ENCODE measurements at places on chromosomes 3 and 15. TPM values are rescaled to one million over a fixed set of nuclear protein-coding genes. Genes with fewer than 3 reads are reported as not detected.
A peak's percentile ranks its signal among the peaks of the same experiment; 100 is the strongest.

The SNX22 gene
- total RNA-seq, result 28.3 TPM

The TMEM212 gene
- not detected for total RNA-seq

The BUB1B gene
- total RNA-seq, result 1.8 TPM

The WDR82 gene
- 61.9 TPM for total RNA-seq

The FRMD4B gene
- 60.7 TPM for total RNA-seq

The TRPM1 gene
- not detected for total RNA-seq

The AAGAB gene
- total RNA-seq, result 26.6 TPM

The SCAANT1 gene
- not detected for total RNA-seq

The PCLAF gene
- total RNA-seq, result 2.8 TPM

The ACAN gene
- total RNA-seq, result 0.06 TPM

The KCNH8 gene
- total RNA-seq, result 0.41 TPM

DNA sequence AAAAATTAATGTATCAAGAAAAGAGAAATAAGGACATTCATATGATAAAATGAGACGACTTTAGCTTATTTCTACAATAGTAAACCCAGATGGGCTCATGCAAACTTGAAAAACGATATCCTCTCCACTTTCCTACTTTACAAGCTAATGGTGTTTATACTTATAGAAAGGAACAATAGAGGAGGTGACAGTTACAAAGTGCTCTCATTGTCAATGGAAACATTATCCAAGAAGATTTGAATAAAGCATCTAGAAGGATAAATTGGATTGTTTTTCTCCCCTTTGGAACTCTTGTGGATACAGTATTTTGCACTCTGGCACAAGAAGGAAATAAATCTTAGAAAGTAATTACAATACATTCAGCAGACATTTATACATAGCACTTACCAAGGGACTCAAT, 20.2 kb upstream of the CCDC66 start:
- DNase-seq, result no peak

DNA sequence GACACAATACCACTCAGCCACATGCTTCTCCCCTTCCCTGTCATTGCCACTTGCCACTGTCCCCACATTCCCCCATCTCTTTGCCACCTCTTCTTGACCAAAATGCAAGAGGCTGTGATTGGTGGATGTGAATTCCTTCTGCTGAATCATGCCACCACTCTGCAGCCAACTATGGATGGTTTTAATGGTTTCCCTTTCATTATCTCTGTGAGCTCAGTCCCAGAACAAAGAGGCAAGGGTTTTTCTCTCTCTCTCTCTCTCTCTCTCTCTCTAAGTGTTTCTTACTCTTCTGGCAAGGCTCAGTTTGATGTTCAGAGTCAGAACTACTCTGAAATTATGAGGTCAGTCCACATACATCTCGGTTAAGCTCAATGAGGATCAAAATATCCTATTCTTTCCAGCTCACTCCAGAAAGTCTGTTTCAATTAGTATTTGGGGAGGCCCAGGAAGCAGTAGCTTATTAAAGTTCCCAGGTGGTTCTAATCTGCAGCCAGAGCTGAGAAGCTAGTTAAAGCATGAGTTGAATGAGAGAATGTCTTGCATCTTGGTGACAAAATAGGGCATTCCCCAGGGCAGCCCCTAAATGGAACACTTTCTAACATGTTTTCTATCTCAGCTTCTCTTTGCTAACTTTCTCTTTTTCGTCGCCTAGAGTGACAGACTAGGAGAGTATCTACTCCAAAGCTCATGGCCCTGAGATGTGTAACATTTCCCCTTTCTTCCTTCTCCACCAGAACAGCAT, 8.5 kb upstream of the ILDR1 start:
- DNase-seq, result no peak

- no peak for DNase-seq
Observed at GRCh38 chr3:158950178-158950901, 148.5 kb downstream of the MFSD1 start.

DNA sequence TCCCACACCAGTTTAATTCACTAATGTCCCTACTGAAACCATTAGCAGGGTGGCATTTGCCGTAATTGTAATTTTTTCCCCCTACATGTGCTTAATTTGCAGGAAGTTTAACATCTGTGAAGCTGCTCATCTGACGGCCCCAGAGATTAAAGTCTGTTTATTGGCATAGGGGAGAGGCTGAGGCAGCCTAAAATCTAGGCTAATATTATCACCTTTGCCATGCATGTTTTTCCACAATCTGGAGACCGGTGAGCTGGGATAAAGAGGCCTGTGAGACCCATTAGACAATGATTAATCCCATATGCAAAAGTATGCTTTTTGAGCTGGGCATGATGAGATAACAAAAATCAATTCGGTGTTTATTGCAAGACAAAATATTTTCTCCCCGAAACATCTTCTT, 561.2 kb upstream of the ALCAM start:
- DNase-seq, result no peak

DNA sequence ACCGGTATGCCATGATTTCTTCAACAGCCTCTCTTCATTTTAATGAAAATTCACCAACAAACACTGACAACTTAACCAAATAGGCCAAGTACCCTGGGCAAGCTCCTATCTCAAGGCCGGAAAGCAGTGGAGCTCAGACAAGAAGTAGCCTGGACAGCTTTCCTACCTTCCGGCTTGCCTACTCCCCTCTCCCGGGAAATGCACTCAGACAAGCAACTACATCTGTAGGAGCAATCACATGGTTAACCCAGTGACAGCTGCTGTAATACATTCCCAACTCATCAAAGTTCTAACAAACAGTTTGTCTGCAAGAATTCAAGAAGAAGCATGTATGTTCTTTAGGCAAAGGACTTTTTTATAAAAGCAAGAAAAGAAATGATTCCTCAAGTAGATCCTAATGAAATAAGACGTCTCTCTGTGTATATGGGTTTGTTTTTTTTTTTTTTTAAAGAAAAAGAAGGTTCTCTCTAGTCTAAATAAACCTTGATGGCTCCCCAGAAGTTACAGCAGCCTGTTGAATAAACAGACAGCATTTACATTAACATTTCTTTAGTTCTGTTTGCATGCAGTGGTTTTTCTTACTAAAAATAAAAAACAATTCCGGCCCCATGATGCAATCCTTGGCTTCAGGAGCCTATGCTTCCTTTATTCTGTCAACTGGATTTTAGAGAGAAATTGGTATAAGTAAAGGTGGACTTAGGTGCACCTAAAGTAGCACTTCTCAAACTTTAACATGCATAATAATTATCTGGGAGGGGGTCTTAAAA, 278.7 kb downstream of the NEK10 start:
- no peak for DNase-seq

DNA sequence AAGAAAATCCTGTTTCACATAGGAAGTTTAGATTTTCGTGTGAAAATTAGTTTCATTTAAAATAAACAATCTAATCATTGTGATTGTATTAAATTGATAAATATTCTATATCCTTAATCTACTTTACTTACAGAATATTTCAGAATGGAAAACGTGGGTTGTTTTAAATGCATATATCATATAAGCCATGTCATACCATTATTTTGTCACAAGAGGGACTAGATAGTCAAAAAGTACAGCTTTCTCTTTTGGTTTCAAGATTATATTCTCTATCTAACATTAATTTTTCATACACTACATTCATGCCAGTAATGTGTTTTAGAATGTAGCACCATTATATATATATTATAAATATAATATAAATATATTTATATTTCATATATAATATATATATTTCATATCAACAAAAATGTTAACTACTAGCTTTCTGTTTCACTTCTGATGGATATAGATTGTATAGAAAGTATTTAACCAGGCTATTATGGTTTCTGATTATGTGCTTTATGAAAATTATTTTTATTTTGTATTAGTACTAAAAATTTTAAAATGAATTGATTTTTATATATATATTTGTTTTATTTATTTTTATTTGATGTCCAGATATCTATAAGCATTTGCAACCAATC, 45.3 kb downstream of the OSTN start:
- DNase-seq, result no peak

DNA sequence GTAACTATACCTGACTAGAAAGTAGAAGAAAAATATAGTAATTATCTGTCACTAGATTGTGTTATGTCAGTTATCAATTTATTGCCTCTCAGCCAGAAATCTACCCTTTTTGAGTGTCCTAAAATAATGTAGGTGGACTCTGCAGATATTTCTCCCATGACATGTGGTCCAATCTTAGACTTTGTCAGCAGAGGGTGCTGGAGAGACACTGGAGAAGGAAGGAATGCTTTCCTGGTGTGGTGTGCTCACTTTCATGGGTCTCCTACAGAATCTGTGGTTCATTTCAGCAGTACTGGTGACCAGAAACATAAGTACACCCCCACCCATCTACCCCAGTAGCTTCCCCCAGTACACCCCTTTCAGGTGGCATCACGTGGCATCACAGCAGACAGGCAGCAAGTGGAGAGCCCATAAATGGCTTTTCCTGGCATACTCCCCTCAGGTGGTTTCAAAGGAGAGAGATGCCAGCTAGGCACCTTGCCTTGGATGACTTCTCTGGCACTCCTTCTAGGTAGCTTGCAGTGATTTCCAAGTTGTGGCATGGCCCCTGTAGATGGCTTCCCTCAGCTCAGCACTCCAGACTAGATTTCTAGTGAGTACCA, 114.7 kb downstream of the GADL1 start:
- DNase-seq, result no peak

DNA sequence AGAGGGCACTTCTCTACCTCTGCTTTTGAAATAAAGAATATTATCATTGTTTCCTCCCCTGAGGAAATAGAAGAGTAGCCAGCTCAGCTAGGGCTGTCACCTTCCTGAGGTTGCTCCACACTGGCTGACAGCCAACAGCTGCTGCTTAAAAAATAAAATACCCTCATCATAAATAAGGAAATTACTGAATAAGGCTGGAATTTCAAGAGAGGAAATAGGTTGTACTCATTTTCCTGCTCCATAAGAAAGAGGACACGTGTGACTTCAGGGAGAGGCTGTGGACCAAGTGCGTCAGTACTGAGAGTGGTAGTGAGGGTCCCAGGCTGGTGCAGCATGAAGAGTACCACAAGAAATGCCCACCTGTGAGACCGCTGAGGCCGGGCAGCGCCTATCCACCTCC, 8.1 kb upstream of the C2CD4B start:
- no peak for DNase-seq

DNA sequence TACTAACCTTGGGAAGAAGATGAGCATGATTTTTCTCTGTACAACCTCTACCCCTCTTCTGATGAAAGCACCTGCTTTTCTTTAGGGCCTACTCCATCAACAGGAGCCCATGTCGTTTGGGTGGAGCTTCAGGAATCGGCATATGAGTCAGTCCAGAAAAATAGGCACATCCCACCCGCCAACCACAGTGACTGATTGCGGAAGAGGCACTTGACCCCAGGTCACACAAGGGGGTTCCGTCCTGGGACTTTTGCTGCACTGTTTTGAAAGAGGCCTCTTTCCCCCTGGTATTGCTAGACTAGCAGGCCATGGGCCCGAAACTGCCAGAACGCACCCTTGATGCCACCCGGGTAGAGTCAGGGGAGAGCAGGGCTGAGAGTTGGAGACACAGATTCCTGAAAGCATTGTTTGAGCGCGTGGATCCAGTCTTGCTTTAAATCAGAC, 19.3 kb upstream of the NRROS start:
- no peak for DNase-seq

GRCh38 chr3:12394569-12395271, 89.6 kb upstream of the TSEN2 start:
- DNase-seq, result no peak

DNA sequence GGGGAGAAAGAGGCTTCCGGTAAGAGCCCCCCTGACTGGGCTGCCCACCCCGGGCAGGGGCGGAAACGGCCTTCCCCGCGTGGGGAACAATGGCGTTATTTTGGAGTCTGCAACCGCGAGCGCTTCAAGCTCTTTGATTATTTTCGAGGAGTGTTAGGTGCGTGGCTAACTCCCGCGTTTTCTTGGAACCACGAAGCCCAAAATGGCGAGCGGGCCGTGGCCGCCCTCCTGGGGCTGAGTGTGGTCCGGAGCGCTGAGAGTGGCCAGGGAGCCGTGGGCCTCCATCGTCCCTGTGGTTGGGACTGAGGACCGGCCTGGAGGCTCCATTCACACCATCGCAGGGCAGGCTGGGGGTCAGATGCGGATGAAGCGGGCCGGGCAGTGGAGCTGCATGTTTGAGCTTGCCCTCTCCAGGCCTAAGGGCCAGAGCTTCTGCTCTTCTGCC, 44.6 kb upstream of the POLG start:
- DNase-seq, result no peak

DNA sequence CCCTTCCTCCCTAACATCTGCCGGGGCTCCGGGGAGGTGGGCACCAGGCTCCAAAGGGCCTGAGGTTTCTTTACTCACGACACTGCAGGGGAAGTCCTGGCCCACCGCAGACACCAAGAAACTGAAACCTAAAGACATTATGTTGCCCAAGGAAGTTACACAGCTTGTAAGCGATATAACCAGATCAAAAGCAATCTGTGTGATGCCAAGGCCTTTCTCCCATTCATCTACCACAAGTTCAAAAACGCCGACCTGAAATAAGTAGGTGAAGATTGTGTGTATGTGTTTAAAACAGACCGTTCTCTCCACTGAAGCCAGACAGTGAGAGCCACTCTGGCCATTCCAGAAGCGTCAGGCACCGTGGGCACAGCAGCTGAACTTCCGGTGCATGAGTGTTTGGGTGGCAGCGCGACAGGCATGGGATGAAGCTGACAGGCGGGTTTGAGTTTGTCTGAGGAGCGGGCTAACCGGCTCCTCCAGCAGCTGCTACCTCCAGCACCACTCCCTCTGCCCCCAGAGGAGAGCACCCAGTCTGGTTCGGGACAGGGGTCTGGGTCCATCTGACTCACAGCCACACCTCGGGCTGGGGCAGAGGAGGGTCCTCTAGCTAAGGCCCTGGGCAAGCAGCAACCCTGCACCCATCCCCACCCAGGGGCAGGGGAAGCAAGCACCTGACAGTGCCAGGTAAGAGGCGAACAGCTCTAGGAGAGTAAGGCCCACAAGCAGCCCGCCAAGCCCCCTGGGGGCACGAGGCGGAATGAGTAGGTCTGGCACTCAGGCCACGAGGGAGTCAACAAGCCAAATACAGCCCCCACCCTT, 1.3 kb downstream of the TNK2 start:
- peak; percentile 84 for DNase-seq

GRCh38 chr3:42831321-42831713, 22.1 kb downstream of the ACKR2 start:
- peak; percentile 76 for DNase-seq

DNA sequence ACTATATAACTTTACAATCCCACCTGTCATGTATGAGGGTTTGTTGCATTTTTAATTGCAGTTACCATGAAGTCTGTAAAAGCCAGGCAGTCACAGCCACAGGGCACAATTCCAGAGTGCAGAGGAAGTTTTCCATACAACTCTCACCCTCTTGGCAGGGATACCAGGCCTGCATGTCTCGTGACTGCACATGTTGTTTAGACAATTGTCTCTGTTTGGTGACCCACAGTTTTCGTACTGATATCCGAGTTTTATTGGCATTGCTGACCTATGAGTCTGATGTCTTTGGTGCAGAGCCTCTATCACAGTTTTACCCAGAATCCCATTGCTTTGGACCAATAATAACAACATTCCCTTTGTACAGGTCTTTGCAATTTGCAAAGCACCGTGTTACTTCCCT, 24.9 kb upstream of the MYZAP start:
- no peak for DNase-seq

- DNase-seq, result no peak
Observed at GRCh38 chr3:107816107-107816506, 274.7 kb downstream of the CD47 start.

- DNase-seq, result no peak
Observed at GRCh38 chr3:146814601-146815315, 209.6 kb upstream of the PLSCR5 start.

Measured in upper lobe of right lung (tissue), 1 donor.